ENCODE measurements at places on chromosomes 4 and X. TPM values are rescaled to one million over a fixed set of nuclear protein-coding genes. Genes with fewer than 3 reads are reported as not detected.

The PJA1 gene
- polyA plus RNA-seq = 10.8 TPM

The MTNR1A gene
- polyA plus RNA-seq = not detected

The LARP1B gene
- 17.4 TPM for polyA plus RNA-seq

The FRG1 gene
- 49.6 TPM for polyA plus RNA-seq

The ZXDB gene
- polyA plus RNA-seq = 2.1 TPM

The GPR143 gene
- polyA plus RNA-seq = 2.3 TPM

The TMPRSS11D gene
- polyA plus RNA-seq = not detected

The SSX4 gene
- not detected for polyA plus RNA-seq

The SLAIN2 gene
- polyA plus RNA-seq = 16.7 TPM

The CFI gene
- 2.5 TPM for polyA plus RNA-seq

The PLK4 gene
- 3.2 TPM for polyA plus RNA-seq

The WNK3 gene
- polyA plus RNA-seq = 0.62 TPM

The RAI2 gene
- polyA plus RNA-seq = 34.5 TPM

The DNASE1L1 gene
- 16.0 TPM for polyA plus RNA-seq

The SPIN2B gene
- 4.9 TPM for polyA plus RNA-seq
